ENCODE measurements at places on chromosomes 2 and 18.

DNA sequence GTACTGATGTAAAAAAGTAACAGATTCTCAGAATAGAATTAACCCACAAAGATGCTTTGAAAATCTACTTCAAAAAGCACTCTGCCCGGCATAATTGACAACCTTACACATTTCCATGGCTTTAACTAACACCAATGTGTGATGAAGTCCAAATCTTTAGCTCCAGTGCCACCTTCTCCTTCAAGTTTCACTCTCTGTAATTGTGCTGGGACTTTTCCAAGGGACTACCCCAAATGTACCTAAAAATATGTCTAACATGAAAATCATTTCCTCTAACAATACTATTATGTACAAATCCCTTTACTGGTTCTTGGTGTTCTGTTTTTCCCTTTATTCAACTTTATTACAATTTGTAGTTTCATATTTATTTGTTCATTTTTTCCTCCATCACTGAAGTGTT lies 20.6 kb upstream of the UBE2E3 start:
- no peak for DNase-seq

- DNase-seq = no peak
These were observed 104.7 kb upstream of the SLC66A3 start for GRCh38 chr2:11050565-11050964.

DNA sequence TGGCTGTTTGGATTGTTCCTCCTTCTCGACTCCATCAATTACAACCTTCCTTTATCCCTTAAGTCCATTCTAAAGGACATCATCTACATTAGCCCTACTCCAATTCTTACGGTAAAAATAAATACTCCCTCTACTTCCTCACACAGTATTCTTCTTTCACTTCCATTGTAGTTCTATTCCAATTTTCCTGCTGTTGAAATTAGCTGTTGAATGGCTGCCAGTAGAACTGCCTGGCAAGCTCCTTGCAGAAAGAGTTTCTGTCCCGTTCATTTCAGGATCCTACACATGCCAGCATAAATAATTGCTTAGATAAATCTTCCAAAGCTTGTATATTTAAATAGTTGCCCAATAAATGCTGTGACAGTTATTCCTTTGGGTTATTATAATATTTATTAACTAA lies 459.3 kb upstream of the TRIB2 start:
- DNase-seq = no peak

- no peak for DNase-seq
These were observed 80.2 kb upstream of the GPC1 start for GRCh38 chr2:240355001-240355891.

- DNase-seq = no peak
These were observed 95.0 kb downstream of the MSH2 start for GRCh38 chr2:47497843-47498460.

GRCh38 chr18:74457043-74457724 lies at the start of gene DIPK1C:
Gene DIPK1C, minus strand, starts transcription at chr18:74457308. Its CDS starts 49 bp downstream, at chr18:74457259.
- no peak for DNase-seq

Data from WERI-Rb-1 (cell line).